ENCODE measurements at places on chromosomes 2 and 18.

GRCh38 chr2:14781142-14781541, 148.6 kb downstream of the LRATD1 start:
- DNase-seq = no peak
- no peak overlapping the region for H3K4me3 ChIP-seq
- no peak overlapping the region for H3K27ac ChIP-seq
- H3K36me3 ChIP-seq = no peaks in the 10 kb centered on the region
- H3K4me1 ChIP-seq = no peaks in the 10 kb centered on the region
- no peaks in the 10 kb centered on the region for H3K27me3 ChIP-seq

GRCh38 chr2:95291222-95291621, 5.9 kb upstream of the KCNIP3 start:
- no peak overlapping the region for H3K4me3 ChIP-seq
- peaks cover 2% of the 10 kb centered on the region for H3K4me1 ChIP-seq
- no peaks in the 10 kb centered on the region for H3K36me3 ChIP-seq
- DNase-seq = no peak
- H3K27ac ChIP-seq = no peak overlapping the region

DNA sequence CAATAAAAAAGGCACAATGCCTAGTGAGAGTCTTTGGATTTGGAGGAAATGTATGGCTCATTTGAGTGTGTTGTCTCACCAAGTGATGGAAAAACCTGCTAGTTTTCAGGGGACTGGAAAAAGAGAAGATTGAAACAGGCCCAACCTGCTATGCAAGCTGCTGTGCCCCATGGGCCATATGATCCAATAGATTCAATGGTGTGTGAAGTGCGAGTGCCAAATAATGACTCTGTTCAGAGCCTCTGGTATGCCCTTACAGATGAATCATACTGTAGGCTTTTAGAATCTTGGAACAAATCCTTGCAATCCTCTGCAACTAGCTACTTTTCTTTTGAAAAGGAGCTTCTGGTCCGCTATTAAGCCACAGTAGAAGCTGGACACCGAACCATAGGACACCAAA, 529.8 kb upstream of the CNTNAP5 start:
- no peaks in the 10 kb centered on the region for H3K36me3 ChIP-seq
- no peak overlapping the region for H3K4me3 ChIP-seq
- DNase-seq = no peak
- no peak overlapping the region for H3K27ac ChIP-seq
- no peaks in the 10 kb centered on the region for H3K27me3 ChIP-seq

DNA sequence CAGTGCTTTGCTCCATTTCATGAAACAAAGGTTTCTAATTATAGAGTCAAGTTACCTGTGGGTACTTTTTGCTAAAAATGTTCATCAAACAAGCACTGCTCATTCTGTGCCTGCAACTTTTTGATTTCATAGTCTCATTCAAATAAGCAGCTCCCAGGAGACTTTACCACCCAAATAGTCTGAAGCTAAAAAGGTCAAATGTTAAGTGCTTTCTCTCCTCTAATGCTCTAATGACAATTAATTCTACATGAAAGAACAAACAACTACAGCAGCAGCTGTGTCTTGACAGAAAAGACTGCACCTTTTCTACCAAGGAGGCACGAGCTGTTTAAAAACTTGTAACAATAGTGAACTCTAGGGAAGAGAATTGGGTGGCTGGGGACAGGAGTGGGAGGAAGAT, 65.3 kb downstream of the CCDC93 start:
- peaks cover 11% of the 10 kb centered on the region for H3K36me3 ChIP-seq
- DNase-seq = no peak
- H3K27ac ChIP-seq = no peak overlapping the region
- no peak overlapping the region for H3K4me3 ChIP-seq

GRCh38 chr2:119250718-119251290, 27.2 kb downstream of the STEAP3 start:
- no peak overlapping the region for H3K4me3 ChIP-seq
- H3K36me3 ChIP-seq = no peaks in the 10 kb centered on the region
- no peak overlapping the region for H3K27ac ChIP-seq
- H3K27me3 ChIP-seq = peaks cover 36% of the 10 kb centered on the region
- no peaks in the 10 kb centered on the region for H3K4me1 ChIP-seq

DNA sequence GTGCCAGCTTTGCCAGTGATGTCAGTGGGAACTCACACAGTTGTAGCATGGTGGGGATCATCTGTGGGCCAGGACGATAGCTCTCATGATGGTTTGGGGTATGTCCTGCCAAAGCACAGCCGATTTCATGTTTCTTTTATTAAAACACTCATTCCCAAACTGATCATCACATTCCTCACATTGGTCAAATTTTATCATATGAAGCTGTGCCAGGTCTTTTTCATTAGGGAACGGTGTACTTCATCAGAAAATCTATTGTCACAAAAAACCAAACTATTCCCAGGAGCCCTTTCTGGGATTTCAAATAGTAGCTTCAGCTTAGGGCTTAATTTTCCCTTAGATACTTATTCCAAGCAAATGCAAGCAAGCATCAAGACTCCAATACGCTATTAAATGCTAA, 42.0 kb downstream of the ITGA4 start:
- no peaks in the 10 kb centered on the region for H3K27me3 ChIP-seq
- no peak overlapping the region for H3K4me3 ChIP-seq
- H3K36me3 ChIP-seq = peaks cover 7% of the 10 kb centered on the region
- no peak for DNase-seq
- H3K27ac ChIP-seq = peak overlapping the region; percentile 11
- H3K4me1 ChIP-seq = peaks cover 4% of the 10 kb centered on the region

- H3K27ac ChIP-seq = no peak overlapping the region
- H3K4me3 ChIP-seq = no peak overlapping the region
- DNase-seq = no peak
- peaks cover 3% of the 10 kb centered on the region for H3K36me3 ChIP-seq
- H3K4me1 ChIP-seq = no peaks in the 10 kb centered on the region
Observed at GRCh38 chr2:61811821-61812220, 42.0 kb downstream of the FAM161A start.
